ENCODE measurements at places on chromosomes 16 and 17. TPM values are rescaled to one million over a fixed set of nuclear protein-coding genes. Genes with fewer than 3 reads are reported as not detected.

TNRC6C gene
- total RNA-seq = 33.9 TPM

CFAP52 gene
- total RNA-seq = not detected

RTN4RL1 gene
- total RNA-seq = not detected

FOXN1 gene
- not detected for total RNA-seq

NTHL1 gene
- 51.5 TPM for total RNA-seq

ZC3H18 gene
- 79.0 TPM for total RNA-seq

PPY gene
- total RNA-seq = not detected

GPR139 gene
- total RNA-seq = not detected

CA5A gene
- not detected for total RNA-seq

PITPNM3 gene
- 1.2 TPM for total RNA-seq

CD68 gene
- total RNA-seq = 0.72 TPM

HYDIN gene
- not detected for total RNA-seq
